ENCODE measurements at places on chromosomes 7 and 10.

- no peak for DNase-seq
Observed at GRCh38 chr7:157752832-157753291, 416.1 kb downstream of the DNAJB6 start.

DNA sequence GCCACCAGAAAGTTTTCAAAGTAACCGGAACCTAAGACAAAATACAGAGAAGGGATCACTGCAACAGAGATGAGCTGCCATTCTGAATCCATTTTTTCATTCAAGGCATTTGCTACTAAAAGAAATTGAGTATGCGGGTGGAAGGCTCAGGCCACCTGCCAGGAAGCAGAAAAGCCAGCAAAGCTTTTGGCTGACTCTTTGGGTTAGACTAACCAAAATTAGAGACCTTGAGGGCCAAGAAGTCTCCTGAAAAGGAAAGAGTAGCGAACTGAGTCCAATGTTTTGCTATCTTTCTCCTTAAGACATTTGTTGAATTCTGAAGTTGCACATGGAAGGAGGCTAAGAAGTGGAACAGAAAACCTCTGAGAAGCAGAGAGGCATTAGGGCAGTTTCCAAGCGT, 79.0 kb downstream of the FAS start:
- no peak for DNase-seq

DNA sequence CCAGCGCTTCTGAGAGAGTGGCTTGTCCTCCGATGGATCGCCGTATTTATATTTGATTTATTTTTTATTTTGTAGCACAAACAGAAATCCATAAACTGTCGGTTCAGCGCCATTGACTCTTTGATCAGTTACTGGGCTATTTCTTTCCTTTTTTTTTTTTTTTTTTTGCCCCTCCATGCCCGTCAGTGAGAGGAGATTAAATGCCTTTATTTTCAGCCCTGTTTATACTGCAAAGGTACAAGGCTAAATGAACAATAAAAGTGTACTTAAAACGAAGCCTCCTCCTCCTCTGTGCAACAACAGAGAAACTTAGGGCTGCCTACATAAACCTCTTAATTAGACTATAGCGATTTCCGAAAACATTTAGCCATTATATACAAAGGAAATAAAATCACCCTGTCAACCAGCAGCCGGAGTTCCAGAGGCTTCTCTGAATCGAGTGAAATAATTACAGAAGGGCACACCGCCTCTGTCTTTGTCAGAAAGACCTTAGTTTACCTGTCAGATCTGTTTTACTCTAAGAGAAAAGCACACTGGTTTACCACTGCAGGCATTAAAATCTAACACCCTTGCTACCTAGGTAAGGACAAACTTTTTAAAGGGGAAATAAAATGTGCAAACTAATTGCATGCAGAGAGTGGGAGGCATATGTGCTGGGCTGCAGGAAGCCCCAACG, 3.5 kb downstream of the EBF3 start:
- no peak for DNase-seq

DNA sequence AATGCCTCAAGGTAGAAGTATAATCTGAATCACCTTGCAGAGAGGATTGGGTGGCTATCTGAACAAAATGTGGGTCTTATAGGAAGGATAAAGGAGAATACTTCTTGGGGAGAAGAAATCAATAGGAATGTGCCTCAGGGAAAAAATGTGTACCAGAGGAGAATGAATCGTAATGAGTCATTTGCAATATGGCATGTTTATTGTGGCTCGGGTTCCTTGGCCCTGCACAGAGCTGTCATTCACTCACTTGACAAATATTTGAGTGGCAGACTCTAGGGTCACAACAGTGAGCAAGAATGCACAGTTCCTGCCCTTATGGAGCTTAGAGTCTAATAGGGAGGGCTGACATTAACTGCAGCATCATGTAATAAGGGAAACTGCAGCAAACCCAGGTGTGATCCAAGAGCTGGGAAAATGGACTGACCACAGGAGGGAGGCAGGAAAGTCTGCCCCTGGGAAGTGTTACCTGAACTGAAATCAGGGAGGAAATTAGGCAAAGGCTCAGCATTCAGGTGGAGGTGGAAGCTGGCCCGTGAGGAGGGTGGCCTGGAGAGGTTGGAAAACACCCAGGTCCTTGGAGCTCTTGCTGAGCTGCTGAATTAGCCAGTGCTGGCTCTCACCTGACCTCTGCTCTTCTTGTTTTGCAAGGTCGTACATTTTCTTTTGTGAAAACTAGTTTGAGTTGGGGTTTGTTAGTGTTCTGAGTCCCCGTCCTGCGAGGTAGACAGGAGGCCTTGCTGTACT, 203.9 kb downstream of the FRMD4A start:
- DNase-seq: peak; percentile 27

Measured in AG08396 (cell line).